Ascending aorta (tissue), 2 donors: ENCODE measurements at places on chromosomes 1 and 21. TPM values are rescaled to one million over a fixed set of nuclear protein-coding genes. Genes with fewer than 3 reads are reported as not detected.

The SLAMF9 gene
- not detected for total RNA-seq

The NES gene
- total RNA-seq = 74.1 TPM

The MEF2D gene
- 106 TPM for total RNA-seq

The CLCC1 gene
- total RNA-seq = 18.1 TPM

The SLC16A4 gene
- total RNA-seq = 5.6 TPM

The FLG2 gene
- not detected for total RNA-seq

The MMP23B gene
- 71.3 TPM for total RNA-seq

The NFASC gene
- total RNA-seq = 44.0 TPM

The CDC42BPA gene
- 56.9 TPM for total RNA-seq

The POFUT2 gene
- total RNA-seq = 39.4 TPM

The NBPF6 gene
- total RNA-seq = not detected

The TNNI3K gene
- total RNA-seq = 3.9 TPM

The LENEP gene
- total RNA-seq = not detected

The S100A7A gene
- not detected for total RNA-seq

The KRTAP10-8 gene
- not detected for total RNA-seq

The TRAPPC3 gene
- 52.0 TPM for total RNA-seq

The CLIC6 gene
- 6.2 TPM for total RNA-seq

The TSNAX gene
- 15.0 TPM for total RNA-seq

The COL8A2 gene
- total RNA-seq = 41.7 TPM

The BARHL2 gene
- not detected for total RNA-seq

The CD84 gene
- 1.1 TPM for total RNA-seq

The FAM177B gene
- not detected for total RNA-seq

The OR6K3 gene
- total RNA-seq = not detected

The JTB gene
- 166 TPM for total RNA-seq

The ESPN gene
- total RNA-seq = 2.2 TPM

The FAM163A gene
- not detected for total RNA-seq

The LCE2A gene
- not detected for total RNA-seq

The OLIG1 gene
- total RNA-seq = not detected

The TNFRSF25 gene
- 18.0 TPM for total RNA-seq

The LHX4 gene
- total RNA-seq = not detected

The HNRNPR gene
- 21.5 TPM for total RNA-seq

The FAM72C gene
- total RNA-seq = 1.2 TPM

The XPR1 gene
- total RNA-seq = 41.6 TPM

The HSPB7 gene
- 191 TPM for total RNA-seq

The EXO1 gene
- not detected for total RNA-seq

The RNF11 gene
- 56.9 TPM for total RNA-seq

The PGLYRP3 gene
- not detected for total RNA-seq

The PRAMEF7 gene
- not detected for total RNA-seq

The HSPA6 gene
- 1.9 TPM for total RNA-seq

The DRAM2 gene
- total RNA-seq = 60.2 TPM

The MRPL9 gene
- 64.8 TPM for total RNA-seq

The PMVK gene
- total RNA-seq = 9.6 TPM

The HTR6 gene
- not detected for total RNA-seq

The SHISAL2A gene
- not detected for total RNA-seq

The TNFRSF8 gene
- 22.8 TPM for total RNA-seq

The GBP7 gene
- total RNA-seq = not detected

The GPR52 gene
- total RNA-seq = 0.75 TPM

The TRIM67 gene
- total RNA-seq = not detected

The EPHA2 gene
- total RNA-seq = 42.7 TPM

The RXRG gene
- total RNA-seq = not detected

The ACTL8 gene
- not detected for total RNA-seq

The BRINP2 gene
- total RNA-seq = 0.11 TPM

The CLDN19 gene
- not detected for total RNA-seq

The ACOT7 gene
- total RNA-seq = 16.1 TPM

The INKA2 gene
- not detected for total RNA-seq

The CLEC20A gene
- not detected for total RNA-seq

The STYXL2 gene
- 0.96 TPM for total RNA-seq

The COL9A2 gene
- total RNA-seq = 4.5 TPM
